ENCODE measurements at places on chromosomes 6 and 20.

DNA sequence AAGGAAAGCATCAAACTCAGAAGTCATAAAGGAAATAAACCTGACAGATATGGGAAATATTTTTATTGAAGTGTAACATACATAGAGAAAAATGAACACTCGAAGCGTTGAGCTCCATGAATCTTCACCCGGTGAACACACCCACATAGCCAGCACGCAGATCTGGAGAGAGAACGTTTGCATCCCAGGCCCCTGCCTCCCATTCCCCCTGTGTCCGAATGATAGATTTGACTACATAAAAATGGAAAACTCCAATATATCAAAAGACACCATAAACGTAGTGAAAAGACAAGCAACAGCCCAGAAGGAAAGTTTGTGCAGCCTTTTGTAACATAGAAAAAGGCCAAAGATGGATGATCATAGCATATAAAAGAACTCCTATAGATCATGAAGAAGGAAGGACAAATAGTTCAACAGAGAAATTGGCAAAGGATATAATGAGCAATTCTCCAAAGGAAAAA lies 17.1 kb downstream of the SYNJ2 start:
- DNase-seq, result no peak

GRCh38 chr6:18034798-18035202 lies 47.4 kb upstream of the KIF13A start:
- no peak for DNase-seq

GRCh38 chr6:67630146-67630545 lies 1004.9 kb upstream of the ADGRB3 start:
- DNase-seq, result no peak

DNA sequence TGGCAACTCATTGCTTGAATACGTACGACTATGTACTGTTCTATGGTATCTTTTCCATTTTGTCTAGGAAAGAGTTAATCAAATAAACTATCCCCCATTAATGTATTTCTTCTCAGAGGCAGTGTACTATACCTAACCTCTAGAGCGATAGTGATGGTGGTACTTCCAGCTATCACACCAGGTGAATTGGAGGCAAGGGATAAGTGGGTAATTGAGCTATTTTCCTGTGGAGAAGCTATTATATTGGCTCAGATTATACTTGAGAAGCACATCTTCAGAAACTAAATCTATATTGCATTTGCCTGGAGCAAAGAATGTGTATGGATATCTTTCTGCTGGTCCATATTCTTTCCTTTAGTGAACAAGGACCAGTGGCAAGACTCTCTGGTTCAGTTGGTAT lies 430.7 kb upstream of the KHDRBS2 start:
- DNase-seq, result no peak

DNA sequence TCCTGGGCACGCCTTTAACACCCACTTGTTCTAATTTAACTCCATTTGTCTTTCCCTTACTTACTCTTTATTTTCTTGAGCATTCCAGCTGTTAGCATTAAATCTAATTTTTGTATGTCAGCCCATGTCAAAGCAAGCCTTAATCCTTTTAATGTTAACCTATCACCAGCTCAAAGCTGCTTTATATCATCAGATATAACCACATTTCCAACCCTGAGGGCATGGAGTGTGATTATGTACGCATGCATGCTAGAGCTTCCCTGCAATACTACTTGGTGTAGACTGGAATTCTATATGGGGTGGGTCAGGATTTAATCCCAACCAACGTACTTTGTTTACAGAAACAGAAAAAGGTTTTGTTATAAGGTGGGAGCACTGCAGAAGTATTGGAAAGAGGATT lies 139.4 kb upstream of the HMGN3 start:
- no peak for DNase-seq
